ENCODE measurements at places on chromosomes 6 and 20.

GRCh38 chr20:39875492-39876110 lies 813.4 kb downstream of the MAFB start:
- no peak for DNase-seq

DNA sequence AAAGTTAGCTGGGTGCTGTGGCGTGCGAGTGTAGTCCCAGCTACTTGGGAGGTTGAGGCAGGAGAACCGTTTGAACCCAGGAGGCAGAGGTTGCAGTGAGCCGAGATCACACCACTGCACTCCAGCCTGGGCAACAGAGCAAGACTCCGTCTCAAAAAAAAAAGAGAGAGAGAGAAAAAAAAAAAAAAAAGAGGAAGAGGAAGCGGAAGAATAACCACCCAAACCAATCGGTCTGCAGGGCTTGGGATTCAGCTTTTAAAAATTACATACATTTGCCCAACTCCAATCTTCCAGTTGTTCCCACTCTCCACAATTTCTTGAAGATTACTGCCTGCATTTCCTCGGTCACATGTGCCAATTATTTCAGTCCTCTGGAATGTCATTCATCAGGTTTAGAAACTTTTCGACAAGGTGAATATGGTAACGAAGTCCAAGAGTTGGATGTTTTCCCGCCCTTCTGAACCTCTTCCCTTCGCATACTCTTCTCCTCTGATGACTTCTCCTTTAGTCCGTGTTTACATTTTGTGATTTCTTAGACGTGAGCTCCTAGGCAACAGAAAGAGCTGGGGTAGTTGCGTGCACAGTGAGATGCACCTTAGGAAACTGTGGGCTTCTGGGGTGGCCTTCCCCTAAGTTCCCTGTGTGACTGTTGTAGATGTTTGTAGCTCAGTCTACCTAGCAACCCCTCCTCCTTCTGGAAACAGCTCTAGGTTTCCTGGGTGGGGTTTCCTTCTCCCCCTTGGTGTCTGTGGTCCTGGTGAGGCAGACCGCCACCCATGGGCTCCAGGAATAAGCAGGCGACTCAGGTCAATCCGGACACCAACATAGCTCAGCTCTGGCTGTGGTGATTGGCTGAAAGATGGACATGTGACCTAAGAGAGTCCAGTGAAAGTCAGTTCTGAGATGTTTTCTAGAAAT lies 63.0 kb upstream of the NCOA3 start:
- no peak for DNase-seq

DNA sequence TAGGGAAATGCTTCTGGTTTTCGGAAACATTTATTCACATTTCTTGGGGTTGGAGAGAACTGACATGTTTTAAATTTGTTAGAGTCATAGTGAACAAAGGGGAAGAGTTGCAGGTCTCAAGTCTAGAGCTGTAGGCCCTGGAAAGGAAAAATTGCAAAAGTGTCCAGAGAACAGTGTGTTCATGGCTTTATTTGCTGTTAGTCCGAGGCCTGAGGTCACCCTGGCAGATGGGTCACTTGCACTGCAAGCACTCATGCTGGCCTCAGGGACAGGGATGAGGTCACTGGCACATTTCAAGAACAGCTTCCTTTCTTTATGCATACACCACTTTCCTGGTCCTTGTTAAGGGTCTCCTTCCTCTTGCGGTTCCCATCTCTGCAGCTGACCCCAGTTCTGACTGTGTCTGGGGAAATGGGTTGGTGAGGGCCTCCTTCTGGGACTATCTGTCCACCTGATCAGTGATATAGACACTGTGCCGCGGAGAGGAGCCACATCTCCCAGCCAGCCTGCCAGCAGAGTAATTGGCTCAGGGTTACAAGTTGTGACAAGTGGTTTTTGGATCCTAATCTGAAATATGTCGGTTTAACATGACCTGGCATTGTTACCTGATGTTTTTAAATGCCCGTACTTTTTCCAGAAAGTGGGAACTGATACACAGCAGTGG lies 194.0 kb downstream of the EYA4 start:
- no peak for DNase-seq

- no peak for DNase-seq
Measured at GRCh38 chr6:2213086-2213485, 32.3 kb downstream of the GMDS start.

- DNase-seq, result no peak
Measured at GRCh38 chr20:34333786-34334185, 29.3 kb upstream of the ITCH start.

DNA sequence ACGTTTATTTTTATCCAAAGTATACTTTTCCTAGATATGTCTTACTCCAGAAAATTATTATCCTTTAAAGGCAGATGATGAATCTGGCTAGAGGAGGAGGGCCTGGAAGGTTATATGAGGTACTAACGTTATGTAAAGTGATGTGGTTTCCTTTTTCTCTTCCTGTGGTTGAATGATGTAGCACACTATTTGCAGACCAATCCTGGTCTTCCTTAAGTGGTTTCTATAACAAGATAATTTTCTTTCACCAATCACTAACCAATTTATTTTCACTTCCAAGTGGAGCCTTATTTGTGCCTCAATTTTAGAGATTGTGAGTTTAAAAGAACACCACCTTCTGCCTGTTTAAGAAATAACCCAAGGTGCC lies 154.6 kb upstream of the SOX4 start:
- DNase-seq, result no peak

- no peak for DNase-seq
Measured at GRCh38 chr20:13264907-13265306, 43.8 kb downstream of the ISM1 start.

DNA sequence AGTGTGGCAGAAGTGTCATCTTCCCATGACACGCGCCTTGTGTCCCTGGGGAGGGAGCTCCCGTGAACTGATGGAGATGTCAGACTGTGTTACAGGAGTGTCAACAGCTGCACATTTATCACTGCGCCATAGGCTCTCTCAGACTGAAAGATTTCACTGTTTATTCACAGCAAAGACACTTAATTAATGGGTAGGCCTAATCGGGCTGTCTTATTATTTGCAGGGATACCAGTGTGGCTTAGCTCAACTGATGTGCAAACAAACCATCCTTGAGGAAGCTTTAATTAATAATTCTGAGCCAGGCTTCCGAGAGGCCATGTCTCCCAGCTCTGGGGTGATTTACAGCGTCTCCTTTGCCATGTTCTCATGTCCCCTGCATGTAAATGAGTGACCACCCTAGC lies 771.0 kb downstream of the QKI start:
- DNase-seq, result no peak

DNA sequence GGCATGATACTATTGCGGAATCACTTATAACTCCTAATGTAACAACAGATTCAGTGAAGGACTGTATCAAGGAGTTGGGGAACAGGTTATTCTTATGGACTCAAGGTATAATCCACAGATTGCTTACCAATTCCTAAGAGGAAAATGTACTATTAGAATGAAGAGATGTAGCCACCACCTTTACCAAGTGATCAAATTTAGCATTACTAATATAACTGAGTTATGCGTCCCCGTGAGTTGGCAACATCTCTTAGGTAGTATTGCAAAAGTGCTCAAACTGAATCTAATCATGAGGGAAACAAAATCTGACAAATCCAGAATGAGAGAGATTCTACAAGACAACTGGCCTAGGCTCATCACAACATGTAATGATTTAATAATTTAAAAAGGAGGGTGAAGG lies 777 bp upstream of the SNRNP48 start:
- no peak for DNase-seq

GRCh38 chr6:170584954-170585498 lies 589 bp upstream of the PDCD2 start:
- no peak for DNase-seq

- DNase-seq, result no peak
Measured at GRCh38 chr6:158539413-158539812, 20.5 kb upstream of the TMEM181 start.

DNA sequence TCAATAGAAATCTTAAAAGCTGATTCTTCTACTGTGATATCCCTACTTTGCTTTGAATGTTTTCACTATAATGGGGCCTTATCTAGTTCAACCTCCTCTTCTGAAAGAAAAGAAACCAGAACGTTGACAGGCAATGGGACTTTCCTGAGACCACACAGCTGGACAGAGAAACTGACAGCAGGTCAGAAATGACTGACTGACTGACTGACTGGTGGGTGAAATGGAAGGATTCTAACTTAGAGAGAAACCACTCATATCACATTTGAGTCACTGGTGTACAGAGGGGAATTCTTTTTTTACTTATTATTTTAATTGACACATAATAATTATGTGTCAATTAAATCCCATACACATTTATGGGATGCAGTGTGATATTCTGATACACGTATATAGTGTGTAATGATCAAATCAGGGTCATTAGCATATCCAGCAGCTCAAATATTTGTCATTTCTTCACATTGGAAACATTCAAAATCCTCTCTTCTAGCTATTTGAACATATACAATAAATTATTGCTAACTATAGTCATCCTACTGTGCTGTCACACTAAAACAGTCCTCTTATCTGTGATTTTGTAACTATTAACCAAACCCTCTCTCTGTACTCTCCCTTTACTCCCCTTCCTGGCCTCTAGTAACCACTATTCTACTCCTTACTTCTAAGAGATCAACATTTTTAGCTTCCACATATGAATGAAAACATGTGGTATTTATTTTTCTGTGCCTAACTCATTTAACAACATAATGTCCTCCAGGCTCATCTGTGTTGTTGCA lies 64.8 kb upstream of the NRSN1 start:
- no peak for DNase-seq

DNA sequence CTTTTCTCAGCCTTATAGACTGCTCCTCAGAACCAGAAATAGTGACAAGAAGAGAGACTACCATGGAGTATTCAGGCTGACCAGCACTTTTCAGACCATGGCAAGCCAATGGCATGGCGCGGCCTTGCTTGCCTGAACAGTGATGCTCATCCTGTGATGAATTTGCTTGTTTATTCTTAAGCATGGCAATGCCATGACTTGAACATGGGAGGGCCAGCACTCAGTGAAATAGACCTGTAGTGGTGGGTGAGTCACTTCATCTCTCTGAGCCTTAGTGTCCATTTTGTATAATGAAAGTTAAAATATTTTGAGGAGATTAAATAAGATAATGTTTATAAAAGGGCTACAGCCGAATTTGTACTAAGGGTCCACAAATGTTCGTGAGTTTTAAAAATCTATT lies 79.1 kb downstream of the LRRC1 start:
- DNase-seq, result no peak

All from A549 (cell line).